NCI-H2107 (cell line): ENCODE measurements at places on chromosomes 11 and 22.

DNA sequence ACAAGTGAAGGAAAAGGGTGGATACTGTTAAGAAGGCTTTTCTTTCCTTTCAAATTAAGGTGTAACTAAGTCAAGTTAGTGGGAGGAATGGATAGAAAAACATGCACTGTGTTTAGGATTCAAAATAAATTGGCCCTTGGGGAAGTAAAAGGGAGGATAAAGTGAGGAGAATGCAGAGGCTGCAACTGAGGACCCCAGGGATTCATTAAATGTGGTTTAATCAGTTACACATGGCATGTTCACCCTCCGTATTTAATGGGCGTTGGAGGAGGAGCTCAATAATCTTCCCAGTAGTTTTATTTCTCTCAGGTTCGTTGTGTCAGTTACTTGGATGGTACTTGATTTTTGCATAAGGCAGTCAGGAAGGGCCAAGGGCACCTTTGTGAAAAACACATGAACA is 966.3 kb downstream of the JRKL start:
- no peak for DNase-seq

DNA sequence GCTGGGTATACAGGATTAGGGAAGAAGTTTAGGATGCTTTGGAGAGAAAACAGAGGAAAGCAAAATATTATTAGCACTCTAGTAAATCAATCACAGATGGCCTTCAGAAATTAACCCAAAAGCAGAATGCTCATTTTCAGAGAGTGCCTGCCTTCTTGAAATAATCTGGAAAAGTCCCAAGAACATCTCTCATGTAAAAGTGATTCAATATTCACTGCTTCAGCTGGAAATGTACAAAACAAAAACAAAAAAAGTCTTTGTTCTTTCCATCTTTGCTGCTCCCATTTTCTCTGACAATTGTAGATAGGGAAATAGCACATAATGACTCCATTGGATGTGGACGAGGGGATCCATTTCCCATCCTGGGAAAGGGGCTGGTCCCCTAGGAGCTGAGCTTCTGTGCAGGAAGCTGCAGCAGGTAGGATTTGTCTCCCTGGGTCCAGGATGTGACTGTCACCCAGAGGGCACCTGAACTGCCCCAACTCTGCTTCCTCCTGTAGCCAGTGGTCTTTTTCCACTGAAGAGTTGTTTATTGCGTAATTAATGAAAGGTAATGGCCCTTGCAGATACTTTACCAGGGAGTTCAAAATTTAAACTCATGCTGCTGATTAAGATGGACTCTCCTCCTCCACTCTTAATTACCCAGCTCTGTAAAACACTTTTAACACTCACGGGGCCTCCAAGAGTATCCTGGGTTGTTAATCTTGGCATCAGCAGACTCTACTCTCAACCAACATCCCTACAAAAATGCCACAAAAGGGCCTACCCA is 57.9 kb downstream of the SC5D start:
- no peak for DNase-seq

DNA sequence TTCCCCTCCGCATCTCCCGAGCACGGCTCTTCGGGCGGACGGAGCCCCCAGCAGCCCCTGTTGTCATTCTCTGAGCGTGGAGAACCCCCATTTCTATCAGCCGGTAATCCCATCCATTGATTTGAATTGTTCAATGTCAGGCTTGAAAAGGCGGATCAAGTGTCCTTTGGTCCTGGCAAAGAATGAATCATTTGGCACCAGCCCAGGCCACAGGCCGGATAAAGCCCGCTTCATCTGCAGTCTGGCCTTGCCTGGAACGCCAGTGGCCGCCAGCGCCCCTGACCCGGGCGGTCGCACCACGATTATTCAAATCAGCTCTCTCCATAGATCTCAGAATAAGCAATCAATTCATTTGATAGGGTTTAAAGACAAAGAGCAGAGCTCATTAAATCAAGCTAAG is 188.9 kb downstream of the BRD1 start:
- DNase-seq: no peak

GRCh38 chr11:102288725-102289083 is 28.6 kb upstream of the BIRC3 start:
- no peak for DNase-seq

DNA sequence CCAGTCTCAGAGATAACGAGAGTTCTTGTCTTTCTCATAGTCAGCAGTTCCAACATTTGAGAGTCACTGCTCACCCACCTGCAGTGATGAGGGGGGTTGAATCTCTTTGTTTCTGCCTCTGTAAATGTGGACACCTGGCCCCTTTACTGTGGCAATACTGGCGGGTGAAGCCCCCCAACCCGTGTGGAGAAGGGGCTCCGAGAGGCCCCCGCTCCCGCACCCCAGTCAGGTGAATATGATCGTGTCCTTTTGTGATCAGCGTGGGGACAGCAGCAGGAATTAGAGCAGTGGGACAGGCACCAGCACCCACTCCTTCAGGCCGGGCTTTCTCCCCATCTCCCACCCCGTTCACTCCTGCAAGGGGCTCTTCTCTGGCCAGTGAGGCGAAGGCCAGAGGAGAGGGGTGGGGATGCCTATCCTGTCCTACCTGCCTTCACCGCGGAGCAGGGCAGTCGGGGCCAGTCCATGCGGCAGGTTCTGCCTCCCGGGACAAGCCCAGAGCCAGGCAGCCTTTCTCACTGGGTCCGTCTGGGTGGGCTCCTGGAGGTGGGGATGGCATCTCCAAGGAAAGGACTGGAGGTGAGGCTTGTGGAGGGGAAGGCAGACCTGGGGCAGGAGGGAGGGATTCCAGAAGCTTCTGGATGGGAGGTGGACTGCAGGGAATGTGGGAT is 12.7 kb upstream of the CELSR1 start:
- no peak for DNase-seq

DNA sequence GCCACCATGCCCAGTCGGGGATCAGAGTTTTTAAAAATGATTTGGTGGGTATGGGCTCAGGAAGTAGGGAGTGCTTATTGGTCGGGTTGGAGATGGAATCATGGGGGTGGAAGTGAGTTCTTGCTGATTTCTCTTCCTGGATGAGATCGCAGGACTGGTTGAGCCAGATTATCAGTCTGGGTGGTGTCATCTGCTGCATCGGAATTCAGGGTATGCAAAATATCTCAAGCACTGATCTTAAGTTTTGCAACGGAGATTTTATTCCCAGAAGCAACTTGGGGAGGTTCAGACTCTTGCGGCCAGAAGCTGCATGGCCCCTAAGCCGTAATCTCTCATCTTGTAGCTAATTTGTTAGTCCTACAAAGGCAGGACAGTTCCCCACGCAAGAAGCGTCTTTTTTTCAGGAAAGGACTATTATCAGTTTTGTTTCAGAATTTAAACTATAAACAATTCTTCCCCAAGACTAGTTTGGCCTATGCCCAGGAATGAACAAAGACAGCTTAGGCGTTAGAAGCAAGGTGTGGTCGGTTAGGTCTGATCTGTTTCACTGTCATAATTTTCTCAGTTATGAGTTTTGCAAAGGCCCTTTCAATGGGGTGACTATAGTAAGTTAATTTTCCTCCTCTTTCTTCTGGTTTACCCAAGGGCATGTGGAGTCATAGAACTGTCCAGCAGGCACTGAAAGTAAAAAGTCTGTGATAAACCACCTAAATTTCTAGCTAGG is 1.4 kb upstream of the PIWIL3 start:
- DNase-seq: no peak

DNA sequence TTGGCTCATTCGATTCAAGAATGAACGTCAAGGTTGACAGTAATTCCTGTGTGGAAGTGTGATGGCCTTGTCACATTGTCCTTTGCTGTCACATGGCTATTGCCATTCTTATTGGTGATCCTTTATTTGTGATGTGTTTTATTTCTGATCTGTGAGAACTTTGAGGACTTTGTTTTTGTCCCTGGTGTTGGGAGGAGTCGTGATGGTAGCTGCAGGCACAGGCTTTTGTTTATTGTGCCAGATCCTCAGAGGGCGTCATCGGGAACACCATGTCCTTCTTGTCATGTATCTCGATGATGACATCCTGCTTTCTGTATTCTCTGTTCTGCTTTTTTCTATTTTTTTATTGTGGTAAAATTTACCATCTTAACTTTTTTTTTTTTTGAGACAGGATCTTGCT is 5.6 kb downstream of the PICK1 start:
- no peak for DNase-seq

DNA sequence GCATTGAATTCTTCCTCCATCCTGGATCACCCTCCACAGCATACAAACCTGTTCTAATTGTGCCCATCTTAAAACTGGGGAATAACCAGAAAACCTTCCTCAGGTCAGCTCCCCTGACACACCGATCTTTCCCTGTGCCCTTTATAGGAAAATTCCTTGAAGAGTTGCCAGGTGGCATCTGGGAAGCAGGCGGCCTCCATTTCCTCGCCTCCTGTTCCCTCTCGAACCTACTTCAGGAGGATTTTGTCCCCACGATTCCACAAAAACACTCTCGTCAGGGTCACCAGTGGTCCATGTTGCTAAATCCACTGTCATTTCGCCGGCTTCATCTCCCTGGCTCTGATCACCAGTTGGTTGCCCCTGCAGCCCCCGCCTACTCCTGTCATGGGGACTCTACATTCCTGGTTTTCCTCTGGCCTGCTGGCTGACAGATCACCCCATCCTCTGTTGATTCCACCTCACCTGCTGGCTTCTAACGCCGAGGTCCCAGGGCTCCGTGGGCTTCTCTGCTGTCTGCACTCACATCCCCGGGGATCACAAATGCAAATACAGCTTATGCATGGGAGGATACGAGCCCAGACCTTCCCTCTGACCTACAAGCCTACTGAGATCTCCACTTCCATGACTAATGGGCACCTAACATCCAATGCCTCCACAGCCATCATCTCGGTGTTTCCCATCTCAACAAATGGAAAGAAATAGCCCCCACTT is 92.5 kb upstream of the PRDM11 start:
- no peak for DNase-seq

DNA sequence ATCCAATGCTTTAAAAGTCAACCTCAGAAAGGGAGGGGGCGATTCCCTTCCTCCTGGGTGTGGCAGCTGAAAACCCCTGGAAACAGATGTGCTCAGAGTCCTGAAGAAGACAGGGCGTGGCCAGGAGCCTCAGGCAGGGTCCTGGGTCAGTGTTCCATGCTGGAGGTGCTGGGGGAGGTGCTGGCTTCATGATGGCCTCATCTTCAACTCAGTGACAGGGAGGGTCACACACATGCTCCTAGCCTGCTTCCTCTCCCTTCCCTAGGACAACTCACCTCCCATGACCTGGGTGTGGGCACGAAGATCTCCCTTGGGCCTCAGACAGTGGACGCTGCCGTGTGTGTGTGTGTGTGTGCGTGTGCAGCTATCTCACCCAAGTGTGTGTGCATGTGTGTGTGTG is 245.6 kb upstream of the B3GAT1 start:
- no peak for DNase-seq

GRCh38 chr11:131658414-131658813 is 288.0 kb downstream of the NTM start:
- no peak for DNase-seq

- no peak for DNase-seq
Observed at GRCh38 chr11:45708887-45709663, 43.7 kb upstream of the CHST1 start.

DNA sequence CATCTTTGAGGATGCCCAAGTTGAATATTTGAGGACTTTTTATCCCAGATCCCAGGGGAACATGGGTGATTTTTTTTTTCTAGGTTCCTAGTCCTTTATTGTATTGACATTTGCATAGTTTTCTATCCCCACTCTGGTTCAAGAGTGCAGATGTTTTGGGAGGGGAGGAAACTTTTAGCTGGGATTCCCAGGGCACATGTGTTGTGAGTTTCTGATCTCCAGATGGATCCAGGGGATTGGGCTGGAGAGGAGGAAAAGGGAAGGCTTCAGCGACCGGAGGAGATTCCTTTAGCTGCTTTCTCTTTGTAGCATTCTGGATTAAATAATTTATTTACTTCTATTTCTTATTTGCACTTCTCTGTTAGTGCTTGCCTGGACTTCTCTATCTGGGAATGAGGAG is 14.7 kb upstream of the SORL1-AS1 start:
- no peak for DNase-seq

GRCh38 chr11:86459002-86459385 is 84.3 kb downstream of the CCDC81 start:
- no peak for DNase-seq

GRCh38 chr22:33209930-33210784 is 152.0 kb upstream of the SYN3 start:
- DNase-seq: no peak

DNA sequence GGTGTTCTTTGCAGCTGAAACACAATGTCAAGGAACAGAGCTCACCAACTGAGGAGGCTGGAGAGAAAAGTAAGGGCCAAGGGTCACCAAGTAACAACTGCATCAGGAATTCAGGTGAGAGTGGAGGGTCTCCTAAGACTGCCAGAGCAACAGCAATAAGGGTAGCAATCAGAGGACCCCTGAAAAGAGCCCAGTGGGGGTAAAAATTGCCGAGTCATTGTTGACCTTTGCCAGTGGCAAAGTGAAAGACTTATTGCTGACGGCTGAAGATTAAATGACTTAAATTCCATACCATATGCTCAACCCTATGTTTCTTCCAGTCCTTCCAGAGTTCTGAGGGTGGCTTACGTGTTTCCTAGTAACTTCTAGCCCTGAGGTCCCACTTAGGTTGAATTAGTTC is 51.9 kb upstream of the ARHGAP42 start:
- DNase-seq: no peak

GRCh38 chr11:12666915-12667314 is 7.3 kb upstream of the TEAD1 start:
- DNase-seq: no peak

GRCh38 chr11:127056338-127056971 is 55.9 kb upstream of the KIRREL3 start:
- DNase-seq: no peak

GRCh38 chr11:130832566-130833425 is 83.5 kb downstream of the SNX19 start:
- no peak for DNase-seq

- DNase-seq: no peak
Observed at GRCh38 chr11:23078289-23078971, 218.2 kb upstream of the CCDC179 start.

GRCh38 chr22:47056776-47057470 is 294.5 kb downstream of the TBC1D22A start:
- no peak for DNase-seq

DNA sequence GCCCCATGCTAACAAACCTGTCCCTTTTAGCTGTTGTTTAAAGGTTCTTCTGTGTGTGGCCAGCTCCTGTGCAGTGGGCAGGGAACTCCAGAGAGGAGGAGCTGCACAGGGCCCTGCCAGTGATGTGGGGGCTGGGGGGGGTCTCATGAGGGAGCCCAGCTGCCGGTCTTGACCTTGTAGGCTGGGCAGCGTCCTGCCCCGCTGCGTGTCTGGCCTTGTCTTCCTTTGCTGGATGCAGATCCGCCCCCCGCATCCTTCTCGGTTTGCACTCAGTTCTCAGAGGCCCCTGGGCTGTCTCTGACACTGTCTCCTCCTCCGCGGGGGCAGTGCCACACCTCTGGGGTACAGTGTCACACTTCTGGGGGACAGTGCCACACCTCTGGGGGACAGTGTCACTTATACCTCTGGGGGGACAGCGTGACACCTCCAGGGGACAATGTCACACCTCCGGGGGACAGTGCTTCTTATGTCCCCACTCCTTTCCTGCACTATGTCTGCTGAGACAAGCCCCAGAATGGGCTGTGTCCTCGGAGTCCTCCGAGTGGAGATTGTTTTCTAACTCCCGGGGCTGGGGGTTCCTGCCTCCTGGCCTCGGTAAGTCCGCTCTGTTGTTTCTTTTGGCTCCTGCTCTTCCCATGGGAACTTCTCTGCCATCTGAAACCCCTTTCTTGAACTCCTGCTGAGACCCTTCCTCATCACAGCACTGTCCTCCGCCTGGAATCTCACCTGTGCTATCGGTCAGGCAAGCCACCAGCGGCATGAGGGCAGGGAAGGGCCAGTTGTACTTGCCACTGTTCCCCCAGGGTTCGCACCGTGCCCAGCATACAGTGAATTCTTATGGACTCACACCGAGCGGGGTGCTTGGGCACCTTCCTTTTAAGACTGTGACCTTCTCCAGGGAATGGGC is 788.3 kb downstream of the TBC1D22A start:
- no peak for DNase-seq
